Activated effector memory CD4-positive, alpha-beta T cell treated with anti-CD3 and anti-CD28 coated beads, Interleukin-2, amount 50 U/mL, for 16 hours (primary cell): ENCODE measurements at places on chromosomes 5 and 9.

GRCh38 chr5:25190521-25191000 is 545.8 kb upstream of the CDH10 start:
- no peak for DNase-seq

- no peak for DNase-seq
Observed at GRCh38 chr5:157516006-157516405, 56.0 kb downstream of the NIPAL4 start.

DNA sequence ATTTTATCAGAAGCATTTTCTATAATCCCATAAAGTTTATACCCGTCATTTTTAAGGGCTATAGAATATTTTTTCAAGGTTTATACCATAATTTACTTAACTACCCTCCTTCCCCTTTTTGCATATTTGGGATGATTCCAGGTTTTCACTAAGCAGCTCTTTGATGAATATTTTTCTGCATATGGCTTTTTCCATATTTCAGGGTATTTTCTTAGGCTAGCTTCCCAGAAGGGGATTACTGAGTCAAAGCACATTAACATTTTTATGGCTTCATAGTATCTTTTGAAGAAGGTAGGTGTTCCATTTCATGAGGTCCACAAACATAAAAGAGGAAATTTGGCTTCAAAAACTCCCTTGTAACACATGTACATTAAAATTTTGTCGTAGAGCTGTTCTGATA is 14.6 kb upstream of the COL15A1 start:
- DNase-seq = no peak

DNA sequence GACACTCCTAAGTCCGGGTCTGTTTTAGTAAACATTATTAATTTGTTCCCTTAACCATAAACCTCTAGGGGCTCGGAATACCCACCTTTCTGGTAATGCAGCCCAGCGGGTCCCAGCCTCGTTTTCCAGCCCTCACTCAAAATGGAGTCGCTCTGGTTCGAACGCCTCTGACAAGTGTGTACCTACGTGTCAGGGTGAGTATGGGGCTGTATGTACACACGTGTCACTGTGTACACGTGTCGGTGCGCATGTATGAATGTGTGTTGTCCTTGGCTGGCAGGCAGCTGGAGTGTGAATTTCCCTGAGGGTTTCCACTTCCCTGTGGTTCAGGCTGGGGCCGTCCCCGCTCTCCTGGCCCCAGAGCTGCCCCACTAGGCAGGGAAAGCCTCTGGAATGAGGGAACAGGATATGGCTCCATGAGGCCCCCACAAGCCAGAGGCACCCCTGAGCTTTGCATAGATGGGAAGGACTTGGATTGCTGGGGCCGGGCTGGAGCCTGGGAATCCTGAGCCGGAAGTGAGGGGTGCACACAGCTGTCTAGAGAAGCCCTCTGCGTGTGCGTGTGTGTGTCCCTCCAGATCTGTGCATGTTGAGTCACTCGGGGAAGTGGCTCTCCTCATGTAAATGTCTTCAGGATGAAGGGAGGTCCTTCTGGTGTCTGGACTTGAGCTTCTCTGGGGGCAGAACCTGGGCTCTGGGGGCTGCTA is 160.8 kb upstream of the IER5L start:
- DNase-seq = no peak

GRCh38 chr5:101720033-101720432 is 576.1 kb downstream of the SLCO4C1 start:
- DNase-seq = no peak
